ENCODE measurements at places on chromosomes 16 and 17.

DNA sequence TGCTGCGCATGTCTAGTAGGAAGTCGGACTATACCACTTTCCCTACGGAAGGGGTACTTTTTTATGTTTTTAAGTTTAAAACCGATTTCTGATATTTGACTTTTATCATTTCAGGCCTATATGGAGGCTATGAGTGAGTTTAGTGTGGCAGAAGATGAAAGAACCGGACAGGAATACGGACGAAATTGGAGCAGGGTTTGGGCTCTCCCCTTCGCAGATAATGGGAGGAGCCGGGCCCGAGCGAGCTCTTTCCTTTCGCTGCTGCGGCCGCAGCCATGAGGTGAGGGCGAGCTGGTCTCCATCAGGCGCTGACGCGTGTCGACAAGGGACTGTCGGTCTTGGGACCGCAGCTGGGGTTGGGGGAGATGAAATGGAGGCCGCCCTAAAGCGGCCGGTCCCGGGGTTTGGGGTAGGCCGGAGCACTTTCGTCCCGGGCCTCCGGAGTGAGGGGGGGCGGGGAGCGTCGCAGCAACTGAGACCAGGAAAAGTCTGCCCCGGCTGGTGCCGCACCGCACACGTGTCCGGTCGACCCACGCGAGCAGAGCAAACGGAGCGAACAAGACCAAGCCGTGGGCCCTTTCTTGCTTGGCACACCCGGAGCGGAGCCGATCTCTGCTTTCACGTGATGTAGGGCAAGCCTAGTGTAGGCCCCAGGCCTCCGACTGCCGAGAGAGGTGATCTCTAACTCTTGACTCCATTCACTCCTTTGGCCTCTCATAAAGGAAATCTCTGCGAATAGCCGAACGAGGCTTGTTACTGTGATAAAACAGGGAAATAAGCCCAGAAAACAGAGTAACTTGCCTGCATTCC lies at the start of gene RPL19:
Gene RPL19 (plus strand): TSS at position 214 of the 810 bp plus-strand sequence. CDS start 62 bp downstream, at position 276.
- DNase-seq: peak; percentile 64

DNA sequence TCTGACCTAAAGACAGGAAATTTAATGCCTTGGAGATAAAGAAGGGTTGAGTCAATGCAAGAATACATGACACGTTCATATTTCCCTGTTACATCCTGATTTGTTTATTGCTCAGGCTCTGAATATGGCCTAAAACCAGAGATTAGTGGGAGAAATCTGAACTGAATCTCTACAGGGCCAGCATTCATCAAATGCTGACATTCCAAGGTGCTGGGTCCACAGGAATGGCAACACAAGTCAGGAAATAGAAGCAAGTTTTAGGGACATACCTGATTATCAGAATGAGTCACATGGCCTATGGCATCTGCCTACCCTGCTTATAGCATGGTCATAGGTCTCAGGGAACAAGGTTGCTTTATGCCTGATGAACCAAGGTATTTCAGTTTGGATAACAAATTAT lies 117.4 kb upstream of the CES5A start:
- no peak for DNase-seq

DNA sequence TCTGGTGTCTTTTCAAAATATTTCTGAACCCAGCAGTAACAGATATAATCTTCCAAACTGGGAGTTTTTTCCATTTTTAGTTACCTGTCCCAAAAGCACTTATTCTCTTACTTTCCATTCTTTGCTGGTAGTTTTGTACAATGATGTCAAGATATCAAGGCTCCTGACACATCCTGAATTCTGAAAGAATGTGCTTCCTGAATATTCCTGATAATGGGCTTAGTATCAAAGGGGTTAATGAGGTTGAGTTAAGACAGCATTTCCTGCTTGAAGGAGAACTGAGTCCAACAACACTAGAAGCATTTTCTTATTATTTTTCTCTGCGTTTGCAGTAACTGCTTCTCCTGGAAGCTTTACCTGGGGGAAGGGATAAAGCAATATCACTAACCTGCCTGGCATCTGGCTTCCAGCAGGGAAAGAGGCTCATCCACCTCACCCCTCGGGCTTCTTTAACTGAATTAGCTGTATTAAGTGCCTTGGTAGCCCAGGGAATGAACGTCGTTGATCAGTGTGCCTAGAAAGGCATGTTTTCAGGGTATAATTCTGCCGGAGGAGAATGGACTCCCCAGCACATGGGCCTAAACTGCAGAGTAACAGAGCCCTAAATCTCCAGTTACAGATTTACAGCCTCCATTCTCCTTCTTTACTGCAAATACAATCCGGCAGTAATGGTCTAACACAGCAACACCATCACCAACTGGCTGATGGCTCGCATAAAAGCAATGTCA lies 134.4 kb downstream of the SNX11 start:
- DNase-seq: no peak

GRCh38 chr16:51579652-51580360 lies 428.7 kb upstream of the SALL1 start:
- no peak for DNase-seq

- no peak for DNase-seq
Observed at GRCh38 chr17:34816848-34817247, 144.4 kb downstream of the CCT6B start.

GRCh38 chr17:28725660-28726225 lies 290 bp downstream of the TLCD1 start:
- DNase-seq: peak; percentile 40

- no peak for DNase-seq
Observed at GRCh38 chr17:35804658-35805192, 4.6 kb upstream of the TAF15 start.

DNA sequence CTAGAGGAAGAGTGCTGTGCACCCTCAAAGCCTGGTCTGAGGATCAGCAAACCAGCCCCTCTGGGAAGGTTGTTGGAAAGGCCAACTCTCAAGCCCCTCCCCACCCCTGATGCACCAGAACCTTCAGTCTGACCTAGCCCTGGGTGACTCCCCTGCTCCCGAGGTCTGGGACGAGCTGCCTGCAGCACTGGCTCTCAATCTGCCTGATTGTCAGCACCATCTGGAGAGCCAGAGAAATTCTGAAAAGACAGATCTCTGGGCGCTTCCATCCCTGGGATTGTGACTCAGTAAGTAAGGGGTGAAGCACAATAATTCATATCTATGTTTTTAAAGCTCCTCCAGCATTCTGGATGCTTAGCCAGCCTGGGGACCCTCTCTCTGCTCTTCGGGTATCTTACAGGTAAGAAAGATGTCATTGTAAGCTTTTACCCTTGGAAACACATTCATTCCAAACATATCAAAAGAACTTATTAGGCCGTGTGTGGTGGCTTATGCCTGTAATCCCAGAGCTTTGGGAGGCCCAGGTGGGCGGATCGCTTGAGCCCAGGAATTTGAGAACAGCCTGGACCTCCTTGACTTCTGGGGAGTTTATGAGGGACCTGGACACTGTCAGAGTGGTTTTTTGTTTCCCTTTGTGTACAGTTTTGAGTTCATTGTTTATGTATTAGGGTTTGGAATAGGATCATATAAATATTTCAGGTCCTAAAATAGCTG lies 147.5 kb downstream of the KCNJ12 start:
- DNase-seq: no peak

DNA sequence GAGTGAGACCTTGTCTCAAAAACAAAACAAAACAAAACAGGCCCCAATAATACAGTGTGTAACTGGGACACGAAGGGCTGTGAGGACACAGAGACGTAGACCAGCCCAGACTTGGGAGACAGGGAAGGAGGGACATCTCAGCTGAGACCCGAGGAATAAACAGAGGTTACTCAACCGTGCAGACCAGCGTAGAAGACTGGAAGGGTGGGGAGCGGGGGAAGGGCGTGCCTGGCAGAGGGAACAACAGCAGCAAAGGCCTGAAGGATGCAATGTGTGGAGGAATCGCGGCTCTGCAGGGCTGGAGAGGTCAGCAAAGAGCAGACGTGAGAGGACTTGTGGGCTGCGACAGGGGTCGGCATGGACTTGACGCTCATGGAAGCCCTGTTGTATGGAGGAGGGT lies 11.6 kb upstream of the CES4A start:
- DNase-seq: no peak

DNA sequence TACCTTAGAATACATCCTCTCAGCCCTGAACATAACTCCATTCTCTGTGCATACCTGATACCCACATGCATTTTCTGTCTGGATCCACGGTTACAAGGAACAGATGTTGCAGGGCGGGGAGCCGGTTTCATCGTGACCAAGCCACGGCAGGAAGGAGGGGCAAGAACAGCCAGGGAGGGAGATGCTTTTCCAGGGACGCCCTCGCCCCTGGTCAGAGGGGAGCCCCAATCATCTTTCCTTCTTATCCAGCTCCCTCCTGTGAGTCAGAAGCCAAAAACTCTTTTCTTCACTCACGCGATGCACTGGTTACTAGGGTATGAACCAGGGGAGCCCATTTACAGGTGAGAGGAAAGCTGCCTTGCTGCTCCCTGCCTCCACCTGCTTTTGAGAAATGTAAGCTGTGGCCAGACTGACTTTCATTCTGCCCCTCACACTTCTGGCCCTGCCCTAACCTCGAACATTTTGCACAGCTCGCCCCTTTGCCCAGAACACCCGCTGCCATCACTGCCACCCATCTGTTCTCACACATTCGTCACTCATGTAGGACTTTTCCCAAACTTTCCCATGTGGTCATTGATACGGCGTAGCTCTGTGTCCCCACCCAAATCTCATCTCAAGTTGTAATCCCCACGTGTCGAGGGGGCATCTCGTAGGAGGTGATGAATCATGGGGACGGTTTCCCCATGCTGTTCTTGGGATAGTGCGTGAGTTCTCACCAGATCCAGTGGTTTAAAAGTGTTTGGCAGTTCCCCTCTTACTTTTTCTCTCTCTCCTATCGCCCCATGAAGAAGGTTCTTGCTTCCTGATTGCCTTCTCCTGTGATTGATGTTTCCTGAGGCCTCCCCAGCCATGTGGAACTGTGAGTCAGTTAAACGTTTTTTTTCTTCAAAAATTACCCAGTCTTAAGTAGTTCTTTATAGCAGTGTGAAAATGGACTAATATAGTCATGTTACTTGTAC lies 20.5 kb downstream of the FOXL1 start:
- no peak for DNase-seq

- no peak for DNase-seq
Observed at GRCh38 chr16:63461248-63461841, 1425.1 kb upstream of the CDH8 start.

DNA sequence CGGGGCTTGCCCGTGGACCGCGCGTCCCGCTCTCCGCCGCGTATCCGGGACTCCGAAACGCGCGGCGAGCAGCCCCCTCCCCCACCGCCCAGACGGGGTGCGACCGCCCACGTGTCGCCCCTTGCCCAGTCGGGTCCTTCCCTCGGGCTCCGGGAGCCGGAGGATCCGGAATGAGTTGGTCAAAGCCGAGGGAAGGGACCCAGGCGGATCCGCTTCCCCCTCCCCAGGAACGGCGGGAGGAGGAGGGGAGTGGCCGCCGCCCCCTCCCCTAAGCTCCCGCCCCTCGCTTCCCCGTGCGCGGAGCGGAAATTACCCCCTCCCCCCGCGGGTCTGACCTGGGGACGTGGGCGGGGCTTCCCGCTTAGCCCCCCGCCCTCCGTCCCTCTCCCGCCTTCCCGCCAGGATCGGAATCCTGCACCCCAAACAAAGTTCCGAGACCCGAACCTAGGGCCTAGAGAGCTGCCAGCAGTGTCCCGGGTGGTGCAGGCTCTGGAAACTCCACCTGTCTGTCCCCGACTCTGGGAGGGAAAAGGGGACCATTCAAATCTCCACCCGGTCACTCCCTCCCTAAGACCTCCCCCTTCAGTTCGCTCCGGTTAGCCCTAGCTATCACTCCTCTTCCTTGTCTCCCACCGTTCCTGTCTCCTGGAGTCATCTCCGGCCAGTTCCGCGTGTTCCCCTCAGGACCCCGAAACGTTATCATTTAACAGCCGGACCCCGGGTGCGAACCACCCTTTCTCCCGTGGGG lies 1.0 kb upstream of the IGF2BP1 start:
- no peak for DNase-seq

DNA sequence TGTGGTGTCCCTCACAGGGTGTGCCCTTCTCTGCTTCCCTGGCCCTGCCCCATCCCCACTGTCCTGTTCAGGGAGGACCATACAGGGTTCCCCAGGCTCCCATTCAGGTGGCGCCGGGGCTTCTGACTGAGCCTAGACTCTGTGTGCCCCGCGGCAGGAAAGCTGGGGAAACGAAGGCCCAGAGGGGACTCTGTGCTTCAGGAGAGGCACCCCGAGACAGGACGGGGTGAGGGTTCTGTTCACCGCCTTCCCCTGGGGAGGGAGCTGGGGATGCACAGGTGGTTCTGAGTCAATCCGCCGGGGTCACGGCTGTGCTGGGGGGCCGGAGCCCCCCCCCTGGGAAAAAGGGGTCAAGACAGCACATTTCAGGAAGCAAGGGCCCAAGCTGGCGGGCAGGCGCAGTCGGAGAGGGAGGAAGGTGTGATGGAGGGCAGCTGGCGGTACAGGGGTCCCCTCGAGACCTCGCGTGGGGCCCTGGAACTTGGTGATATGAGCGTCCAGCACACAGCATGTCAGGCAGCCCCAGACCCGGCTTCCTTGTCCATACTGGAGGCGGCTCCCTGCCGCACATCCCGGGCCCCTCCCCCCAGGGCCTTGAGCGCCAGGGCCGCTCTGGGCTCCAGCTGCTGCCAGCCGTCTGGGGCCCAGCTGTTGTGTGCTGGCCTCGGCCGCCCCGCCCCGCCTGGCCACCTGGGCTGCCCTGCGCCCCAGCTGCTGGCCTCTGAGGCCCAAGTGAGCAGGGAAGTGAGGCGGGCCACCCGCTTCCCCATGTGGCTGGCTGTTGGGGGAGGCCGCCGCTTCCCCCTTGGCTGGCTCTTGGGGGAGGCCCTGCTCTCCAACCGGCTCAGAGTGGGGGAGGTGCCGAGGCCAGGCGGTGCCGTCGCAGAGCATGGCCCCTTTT lies 5.6 kb upstream of the NOTUM start:
- DNase-seq: no peak

DNA sequence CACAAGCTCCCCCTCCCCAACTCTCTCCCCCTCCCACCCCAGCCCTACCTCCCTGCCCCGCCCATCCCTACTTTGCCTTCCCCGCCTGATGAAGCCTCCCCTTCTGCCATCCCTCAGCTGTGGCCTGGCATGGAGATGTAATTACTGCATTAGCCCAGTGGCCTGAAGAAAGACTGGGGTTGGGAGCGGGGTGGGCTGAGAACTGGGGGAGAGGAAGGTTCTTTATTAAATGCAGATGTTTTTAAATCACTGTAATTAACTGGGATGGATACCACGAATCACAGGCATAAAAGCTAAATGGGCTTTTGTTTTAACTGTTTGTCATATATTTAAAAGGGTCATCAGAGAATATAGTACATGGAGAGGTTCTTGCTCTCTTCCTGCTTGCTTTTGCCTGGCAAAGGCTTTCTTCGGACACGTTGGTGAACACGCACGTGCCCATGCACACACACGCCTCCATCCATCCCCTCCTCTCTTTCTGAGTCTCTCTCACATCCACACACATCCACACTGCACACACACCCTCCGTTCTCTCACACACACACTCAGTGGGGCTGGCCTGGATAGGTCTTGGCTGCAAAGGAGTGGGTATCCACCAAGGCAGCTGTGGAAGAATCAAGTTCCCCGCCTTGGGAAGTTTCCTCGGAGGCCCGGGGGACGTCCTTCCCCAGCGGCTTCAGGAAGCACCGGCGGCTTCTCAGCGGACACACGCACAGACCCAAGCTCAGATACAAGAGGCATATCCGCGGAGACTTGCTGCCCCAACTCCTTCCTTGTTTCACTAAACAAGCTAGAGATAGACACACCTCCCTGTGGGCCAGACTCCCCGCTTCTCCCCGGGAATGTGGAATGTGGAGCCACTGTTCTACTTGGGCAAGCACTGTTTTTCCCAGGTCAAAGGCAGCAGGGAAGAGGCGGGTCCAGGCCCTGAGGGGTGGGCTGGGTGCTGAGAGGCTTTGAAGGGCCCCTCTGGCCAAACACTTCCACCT lies 27.4 kb upstream of the TNRC6C start:
- no peak for DNase-seq

- DNase-seq: no peak
Observed at GRCh38 chr16:21162661-21163151, 4.2 kb downstream of the LDAF1 start.

GRCh38 chr16:57725976-57726375 lies 9.6 kb upstream of the KATNB1 start:
- no peak for DNase-seq

All from stimulated activated CD4-positive, alpha-beta T cell treated with anti-CD3 and anti-CD28 coated beads, Interleukin-15, amount 100 ng/mL, for 1 hour (primary cell).